Suprapubic skin (tissue), 4 donors: ENCODE measurements at places on chromosomes 1 and 21. TPM values are rescaled to one million over a fixed set of nuclear protein-coding genes. Genes with fewer than 3 reads are reported as not detected.
A peak's percentile ranks its signal among the peaks of the same experiment; 100 is the strongest.

GRCh38 chr1:5907966-5908365 is 84.3 kb downstream of the NPHP4 start:
- DNase-seq: peak; percentile 62

Gene C4BPA
- not detected for total RNA-seq

- DNase-seq: no peak
These were observed 4.1 kb downstream of the PLEKHN1 start for GRCh38 chr1:970242-970972.

- no peak for DNase-seq
These were observed 227.2 kb downstream of the ATG4C start for GRCh38 chr1:63010913-63011660.

- peak; percentile 47 for DNase-seq
These were observed 49.7 kb upstream of the ACTRT2 start for GRCh38 chr1:2971609-2972008.

- no peak for DNase-seq
These were observed 216.1 kb downstream of the USH2A start for GRCh38 chr1:216207154-216207553.

DNA sequence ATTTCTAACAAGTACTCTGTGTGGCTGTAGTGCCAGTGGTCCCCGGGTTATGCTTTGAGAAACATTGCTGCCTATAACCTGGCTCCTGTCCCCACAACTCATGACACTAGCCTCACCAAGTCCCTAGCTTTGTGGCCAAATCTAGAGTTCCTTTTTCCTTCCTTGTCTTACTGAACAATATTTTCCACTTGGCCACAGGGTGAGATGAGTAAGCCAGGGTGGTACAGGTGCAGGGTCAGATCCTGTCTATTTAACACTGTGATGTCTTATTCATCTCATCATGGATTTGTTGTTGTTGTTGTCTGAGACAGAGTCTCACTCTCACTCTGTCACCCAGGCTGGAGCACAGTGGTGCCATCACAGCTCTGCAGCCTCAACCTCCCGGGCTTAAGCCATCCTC is 18.6 kb downstream of the ARMH1 start:
- no peak for DNase-seq

- DNase-seq: no peak
These were observed 15.3 kb downstream of the GORAB start for GRCh38 chr1:170547255-170547654.

DNA sequence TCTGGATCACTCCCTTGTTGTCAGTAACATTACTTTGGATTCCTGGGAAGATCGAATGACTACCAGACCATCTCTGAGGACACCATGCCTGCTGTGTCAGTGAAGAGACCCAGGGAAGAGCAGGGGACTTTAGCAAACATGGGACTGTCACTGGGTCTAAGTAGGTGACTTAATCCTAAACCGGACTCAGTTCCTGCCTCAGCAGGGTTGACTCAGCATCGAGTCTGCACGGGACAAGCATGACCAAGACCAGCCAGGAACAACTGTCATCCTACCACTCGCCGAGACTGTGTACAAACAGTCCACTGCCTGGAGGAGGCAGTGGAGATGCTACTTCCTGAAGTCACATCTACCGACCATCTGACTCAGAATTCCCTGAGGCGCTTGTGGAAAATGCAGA is 53.2 kb upstream of the RAB4A start:
- DNase-seq: no peak

GRCh38 chr1:212062832-212063438 is 27.4 kb downstream of the DTL start:
- no peak for DNase-seq

DNA sequence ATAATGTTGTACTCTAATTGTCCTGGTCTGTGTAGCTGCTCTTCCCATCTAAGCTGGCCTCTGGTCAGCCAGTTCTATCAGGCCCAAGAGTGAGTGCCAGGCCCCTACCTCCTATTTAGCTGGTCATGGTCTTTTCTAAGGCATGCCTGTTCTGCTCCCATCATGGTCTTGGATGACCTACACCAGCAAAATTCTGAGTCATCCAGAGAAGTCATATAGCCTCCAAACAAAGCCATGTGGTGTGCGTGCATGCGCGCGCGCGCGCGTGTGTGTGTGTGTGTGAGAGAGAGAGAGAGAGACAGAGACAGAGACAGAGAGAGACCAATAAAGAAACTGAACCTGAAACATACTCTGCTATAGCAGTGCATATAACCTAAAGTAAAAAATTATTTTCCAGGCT is 254.4 kb downstream of the BRINP2 start:
- DNase-seq: no peak

Gene PPIAL4G
- total RNA-seq: not detected

- no peak for DNase-seq
These were observed 300.3 kb downstream of the TTLL7 start for GRCh38 chr1:83698644-83699043.

Gene LAPTM5
- 9.9 TPM for total RNA-seq

DNA sequence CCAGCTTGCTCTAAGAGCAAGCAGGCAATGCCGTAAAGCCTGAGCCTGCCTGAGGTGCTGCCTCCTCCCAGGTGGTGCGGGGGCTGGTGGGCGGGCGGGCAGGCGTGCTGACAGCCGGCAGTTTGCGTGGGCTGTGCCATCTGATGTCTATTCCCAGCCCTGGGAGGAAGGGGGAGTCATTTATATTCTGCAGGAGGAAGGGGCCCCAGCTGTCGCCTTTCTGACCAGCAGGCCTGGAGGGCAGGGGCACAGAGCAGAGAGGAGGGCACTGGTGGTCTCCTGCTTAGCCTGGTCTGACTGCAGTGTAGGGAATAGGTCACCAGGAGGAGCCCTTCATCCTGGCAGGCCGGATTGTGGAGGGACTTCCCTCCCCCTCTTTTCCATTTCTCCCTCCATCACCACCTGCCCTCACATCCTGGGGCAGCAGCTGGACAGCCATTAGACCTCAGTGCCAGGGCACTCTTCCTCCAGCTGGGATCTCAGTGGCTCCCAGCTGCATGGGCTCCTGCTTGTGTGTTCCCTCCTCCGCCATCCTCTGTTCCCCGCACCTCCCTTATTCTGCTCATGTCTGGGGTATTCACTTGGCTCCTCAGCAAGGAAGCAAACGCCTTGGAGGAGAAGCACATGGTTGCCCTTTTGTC is 4.4 kb downstream of the CYB561D1 start:
- no peak for DNase-seq

DNA sequence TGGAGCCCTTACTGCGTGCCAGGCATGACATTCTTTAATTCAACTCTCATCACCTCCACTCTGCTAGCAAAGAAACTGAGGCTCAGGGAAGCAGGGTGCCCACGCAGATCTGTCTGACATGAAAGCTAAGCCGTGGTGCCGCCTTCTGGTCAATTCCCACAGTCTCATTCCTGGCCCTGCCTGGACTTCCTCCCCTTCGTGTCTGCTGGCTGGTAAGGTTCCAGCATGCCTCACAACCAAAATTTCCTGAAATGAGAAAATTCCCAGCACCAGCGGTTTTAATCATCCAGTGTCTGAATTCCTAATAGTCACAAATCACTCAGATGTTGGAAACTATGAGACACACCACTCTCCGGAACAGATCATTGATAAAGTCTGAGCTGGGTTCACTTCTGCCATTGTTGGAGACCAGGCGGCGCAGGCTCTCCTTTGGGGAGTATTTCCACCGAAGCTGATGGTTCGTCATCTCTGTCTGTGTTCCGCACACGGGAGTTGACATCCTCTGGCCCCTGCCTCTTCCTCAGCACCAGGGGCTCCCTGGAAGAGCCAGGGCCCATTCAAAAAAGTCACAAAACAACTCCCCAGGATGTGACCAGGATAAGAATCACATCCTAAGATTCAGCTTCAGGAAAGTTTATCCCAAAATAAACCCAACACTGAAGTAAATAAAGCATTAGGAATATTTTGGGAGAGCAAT is 167.7 kb downstream of the PLPP3 start:
- no peak for DNase-seq

GRCh38 chr1:217661407-217661806 is 30.3 kb downstream of the SPATA17 start:
- no peak for DNase-seq

DNA sequence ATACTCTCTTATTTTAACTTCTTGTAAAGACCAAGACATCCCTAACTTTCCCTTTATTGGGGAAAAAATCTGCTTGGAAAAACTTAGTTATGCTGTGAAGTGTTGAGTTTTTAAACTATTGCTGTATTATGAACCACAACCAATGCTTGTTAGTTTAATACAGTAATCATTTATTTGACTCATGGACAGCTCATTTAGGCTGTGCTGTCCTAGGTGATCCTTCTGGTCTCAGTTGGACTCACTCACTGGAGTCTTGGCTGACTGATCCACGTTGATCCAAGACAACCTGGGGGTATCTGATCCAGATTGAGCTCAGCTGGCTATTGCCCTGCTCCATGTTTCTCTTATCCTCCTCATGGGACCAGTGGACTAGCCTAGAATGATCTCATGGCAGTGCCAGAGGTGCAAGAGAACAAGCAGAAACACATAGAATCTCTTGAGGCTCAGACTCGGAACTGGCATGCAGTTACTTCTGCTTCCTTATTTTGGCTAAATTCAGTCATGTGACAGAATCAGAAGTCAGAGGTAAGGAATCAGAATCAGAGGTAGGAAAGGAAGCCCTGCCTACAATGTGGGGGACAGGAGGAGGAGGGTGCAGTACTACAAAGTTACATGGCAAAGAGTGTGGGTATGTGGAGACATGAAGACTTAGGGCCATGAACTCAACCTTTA is 156.5 kb downstream of the FGGY start:
- no peak for DNase-seq

GRCh38 chr1:224730965-224731364 is 114.8 kb downstream of the CNIH3 start:
- DNase-seq: no peak

GRCh38 chr1:93959413-93959812 is 50.2 kb upstream of the GCLM start:
- no peak for DNase-seq

Gene FAM78B
- total RNA-seq: 1.4 TPM

- DNase-seq: no peak
These were observed 110.9 kb upstream of the APP start for GRCh38 chr21:26281506-26281905.

Gene EPHB2
- total RNA-seq: 4.0 TPM

DNA sequence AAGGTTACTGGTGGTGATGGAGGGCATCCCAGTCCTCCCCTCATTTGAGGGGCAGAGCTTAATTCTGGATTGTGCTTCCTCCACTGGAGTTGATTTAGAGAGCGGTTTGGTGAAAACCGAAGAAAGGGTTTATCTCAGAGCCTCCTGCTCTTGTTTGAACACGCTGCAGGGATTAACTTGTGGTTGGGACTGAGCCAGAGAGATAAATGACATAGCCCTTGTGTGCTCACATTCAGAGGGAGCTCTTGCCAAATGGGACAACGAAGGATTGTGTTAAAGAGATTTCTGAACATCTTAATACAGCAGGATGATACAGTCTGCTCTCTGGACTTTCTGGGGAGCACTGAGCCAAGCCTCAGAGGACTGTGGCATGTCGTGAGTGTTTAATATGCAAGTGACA is 308.2 kb downstream of the DISC1 start:
- DNase-seq: no peak

Gene FAM167B
- total RNA-seq: 1.5 TPM

Gene OR2G6
- total RNA-seq: 0.10 TPM

Gene SELENBP1
- 39.0 TPM for total RNA-seq

Gene STIL
- total RNA-seq: 2.8 TPM

DNA sequence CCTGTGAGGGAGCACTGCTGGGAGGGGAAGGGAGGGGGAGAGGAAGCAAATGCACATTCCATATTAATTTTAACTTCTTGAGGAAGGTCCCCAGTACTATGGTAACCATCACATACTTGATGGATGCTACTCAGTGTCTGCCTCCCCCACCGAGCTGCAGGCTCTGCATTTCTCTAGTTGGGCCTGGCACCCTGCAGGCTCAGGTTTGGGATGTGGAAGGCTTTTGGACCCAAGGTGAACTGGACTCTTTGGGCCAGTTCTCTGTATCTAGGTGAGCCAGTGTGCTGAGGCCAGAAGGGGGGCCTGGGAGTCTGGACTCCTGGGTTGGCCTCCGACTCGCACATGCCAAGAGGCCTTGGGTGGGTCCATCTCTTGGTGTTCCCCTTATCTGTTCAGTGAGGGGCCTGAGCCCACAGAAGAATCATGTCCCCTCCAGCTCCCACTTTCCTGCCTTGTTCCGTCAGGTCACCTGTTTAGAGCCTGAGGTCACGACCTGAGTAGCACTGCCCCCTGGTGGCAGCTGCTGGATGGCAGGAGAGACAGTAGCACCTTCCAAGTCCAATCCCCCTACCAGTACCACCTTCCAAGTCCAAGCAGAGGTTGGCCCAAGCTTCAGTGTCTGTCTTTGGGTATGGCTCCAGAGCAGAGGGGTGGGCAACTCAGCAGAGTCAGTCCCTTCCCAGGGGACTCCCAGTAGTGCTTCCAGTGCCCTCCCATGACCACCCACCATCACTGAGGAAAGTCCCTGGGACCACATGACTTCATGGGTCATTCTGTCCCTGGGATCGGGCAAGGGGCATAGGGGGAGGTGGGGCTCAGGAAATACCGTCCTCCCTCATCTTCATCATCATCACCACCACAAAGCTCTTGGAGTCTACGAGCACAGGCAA is 241.8 kb downstream of the TRABD2B start:
- no peak for DNase-seq

DNA sequence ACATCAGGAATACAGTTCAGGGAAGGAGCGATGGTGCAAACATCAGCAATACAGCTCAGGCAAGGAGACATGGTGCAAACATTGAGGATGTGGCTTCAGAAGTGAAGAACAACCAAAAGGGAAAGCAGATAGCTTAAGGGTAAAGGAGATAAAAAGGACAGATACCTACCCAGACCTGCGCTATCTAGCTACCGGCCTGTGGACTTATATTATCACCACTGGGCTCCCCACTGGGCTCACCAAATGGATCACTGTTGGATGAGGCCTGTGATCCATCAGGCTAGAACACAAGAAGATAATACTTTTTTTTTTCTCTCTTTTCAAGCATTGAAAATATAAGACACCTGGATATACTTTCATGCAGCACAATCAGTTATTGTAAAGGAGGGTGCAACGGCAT is 44.7 kb upstream of the C8B start:
- no peak for DNase-seq

DNA sequence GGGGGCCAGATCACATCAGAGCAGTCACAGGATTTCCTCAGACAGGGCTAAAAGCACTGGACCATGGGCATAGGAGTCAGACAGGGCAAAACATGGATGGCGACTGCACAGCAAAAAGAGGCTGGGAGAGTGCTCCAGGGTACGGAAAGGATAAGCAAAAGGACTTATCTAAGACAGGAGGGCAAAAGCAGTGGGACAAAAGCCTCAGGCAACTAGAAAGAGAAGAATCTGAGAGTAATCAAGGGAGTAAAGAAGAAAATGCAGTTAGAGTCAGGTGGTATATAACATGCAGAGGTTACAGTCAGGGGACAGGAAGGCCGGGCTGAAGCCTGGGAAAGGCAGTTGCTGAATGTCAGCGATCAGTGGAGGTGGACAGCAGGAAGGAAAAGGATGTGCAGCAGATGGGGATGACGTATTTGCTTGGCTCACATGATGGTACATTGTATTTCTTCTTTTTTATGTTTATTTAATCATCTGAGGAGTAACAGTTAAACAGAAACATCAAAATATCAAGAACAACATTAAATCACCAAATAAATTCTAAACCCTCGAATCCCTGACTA is 63.1 kb upstream of the CNN3 start:
- no peak for DNase-seq
